Stimulated activated CD4-positive, alpha-beta T cell treated with anti-CD3 and anti-CD28 coated beads, Interleukin-2, amount 100 ng/mL, for 4 hours (primary cell): ENCODE measurements at places on chromosomes 12 and 14.
A peak's percentile ranks its signal among the peaks of the same experiment; 100 is the strongest.

GRCh38 chr12:32448586-32448985, 49.2 kb downstream of the FGD4 start:
- DNase-seq: no peak

GRCh38 chr12:102659200-102659911, 179.0 kb upstream of the IGF1 start:
- no peak for DNase-seq

DNA sequence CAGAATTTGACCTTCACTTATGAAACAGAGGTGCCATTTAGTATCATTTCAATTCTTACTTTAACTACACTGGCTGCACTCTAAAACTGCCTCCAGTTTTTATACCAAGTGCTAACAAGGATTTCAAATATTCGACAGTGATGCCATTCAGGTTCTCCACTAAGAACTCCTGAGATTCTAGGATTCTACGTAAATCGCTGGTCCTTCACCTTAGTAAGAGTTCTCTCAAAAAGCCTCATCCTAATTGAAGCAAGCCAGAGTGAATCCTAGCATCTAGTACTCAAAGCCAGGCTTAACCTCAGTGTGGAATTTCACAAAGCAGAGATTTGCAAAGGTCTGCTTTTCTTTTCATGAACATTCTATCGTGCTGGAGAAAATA, 3.5 kb downstream of the SLC38A2 start:
- DNase-seq: no peak

- no peak for DNase-seq
These were observed 13.6 kb downstream of the EXOC3L4 start for GRCh38 chr14:103107941-103108748.

DNA sequence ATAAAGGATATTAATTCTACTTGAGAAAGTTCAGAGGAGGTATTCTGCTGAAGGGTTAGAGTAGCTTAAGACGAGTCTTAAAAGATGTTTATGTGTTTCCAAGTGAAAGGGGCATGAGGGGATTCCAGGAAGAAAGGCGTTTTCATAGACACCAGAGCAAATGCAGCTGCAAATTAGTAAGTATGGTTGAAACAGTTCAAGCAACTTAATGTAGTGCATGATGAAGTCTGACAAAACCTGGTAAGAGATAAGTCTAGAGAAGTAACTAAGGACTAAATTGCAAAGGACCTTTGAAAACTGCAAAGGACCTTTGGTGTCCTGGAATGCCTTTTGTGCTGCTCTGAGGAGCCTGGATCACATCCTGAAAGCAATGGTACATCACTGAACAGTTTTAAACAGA, 11.5 kb downstream of the LUM start:
- no peak for DNase-seq

DNA sequence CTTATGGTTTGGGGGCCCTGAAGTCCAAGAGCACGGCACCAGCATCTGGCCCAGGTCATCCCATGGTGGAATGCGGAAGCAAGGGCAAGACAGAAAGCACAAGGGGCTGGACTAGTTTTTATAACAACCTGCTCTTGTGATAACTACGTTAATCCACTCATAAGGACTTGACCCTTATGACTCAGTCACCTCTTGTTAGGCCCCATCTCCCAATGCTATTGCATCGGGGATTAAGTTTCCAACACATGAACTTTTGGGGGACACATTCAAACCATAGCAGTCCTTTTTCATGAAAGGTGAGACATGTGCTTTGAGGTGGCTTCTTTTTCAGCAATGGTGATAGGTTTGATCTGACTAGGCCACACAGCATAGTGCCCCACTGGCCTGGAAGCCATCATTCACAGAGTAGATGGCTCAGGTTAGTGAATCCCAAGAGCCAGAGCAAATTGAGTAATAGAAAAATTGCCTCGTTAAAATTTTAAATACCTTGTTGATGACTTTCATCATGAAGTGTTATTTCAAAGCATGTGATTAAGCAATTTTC, 12.1 kb downstream of the FRMD6 start:
- DNase-seq: no peak

- no peak for DNase-seq
These were observed 9.0 kb upstream of the RNU6-7 start for GRCh38 chr14:32192712-32193373.

- no peak for DNase-seq
These were observed 367.4 kb upstream of the TBX3 start for GRCh38 chr12:115051378-115051777.

- DNase-seq: no peak
These were observed 168.4 kb downstream of the SOX5 start for GRCh38 chr12:23781118-23781517.

GRCh38 chr12:112611908-112612307, 179.6 kb upstream of the RPH3A start:
- no peak for DNase-seq

- DNase-seq: no peak
These were observed 15.1 kb upstream of the SUPT16H start for GRCh38 chr14:21398901-21399300.

DNA sequence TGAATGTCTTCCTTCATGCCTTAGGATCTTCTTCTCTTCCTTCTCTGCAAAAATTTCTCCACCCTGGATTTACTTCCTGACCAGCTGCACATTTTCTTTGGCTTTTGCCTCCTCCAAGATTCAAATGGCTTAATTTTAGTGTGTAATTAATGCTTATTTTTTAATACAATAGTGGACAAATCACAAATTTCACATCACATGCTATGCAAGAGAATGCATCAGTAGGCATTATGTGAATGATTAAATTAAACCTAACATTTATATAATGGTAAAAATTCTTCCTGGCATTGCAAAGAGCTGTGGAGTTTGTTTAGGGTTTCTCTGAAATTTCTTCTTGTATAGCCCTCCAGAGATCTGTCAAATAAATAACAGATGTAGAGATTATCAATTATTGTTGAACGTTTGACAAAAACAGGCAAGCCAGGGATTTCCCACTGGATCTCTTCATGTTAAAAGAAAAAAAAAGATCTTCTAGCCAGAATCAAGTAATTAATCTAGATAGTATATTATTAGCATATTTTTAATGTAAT, 84.4 kb downstream of the NAV3 start:
- DNase-seq: no peak

GRCh38 chr12:68163560-68164081, 4.1 kb upstream of the IFNG start:
- no peak for DNase-seq

GRCh38 chr12:76346798-76347420, 1.3 kb downstream of the BBS10 start:
- no peak for DNase-seq

DNA sequence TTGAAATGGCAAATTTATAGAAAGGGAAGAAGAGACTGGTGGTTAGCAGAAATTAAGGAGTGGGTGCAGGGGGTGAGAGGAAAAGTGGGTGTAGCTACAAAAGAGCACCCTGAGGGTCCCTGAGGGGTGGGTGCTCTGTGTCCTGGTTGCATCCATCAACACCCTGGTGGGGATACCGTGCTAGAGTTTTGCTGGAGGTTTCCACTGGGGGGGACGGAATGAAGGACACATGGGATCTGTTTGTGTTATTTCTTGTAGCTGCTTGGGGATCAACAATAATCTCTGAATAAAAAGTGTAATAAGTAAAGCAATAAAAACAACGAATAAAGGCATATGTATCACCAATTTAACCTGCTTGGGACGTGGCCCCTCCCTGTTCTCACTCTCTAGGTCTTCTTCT, 175.3 kb downstream of the KIF26A start:
- no peak for DNase-seq

DNA sequence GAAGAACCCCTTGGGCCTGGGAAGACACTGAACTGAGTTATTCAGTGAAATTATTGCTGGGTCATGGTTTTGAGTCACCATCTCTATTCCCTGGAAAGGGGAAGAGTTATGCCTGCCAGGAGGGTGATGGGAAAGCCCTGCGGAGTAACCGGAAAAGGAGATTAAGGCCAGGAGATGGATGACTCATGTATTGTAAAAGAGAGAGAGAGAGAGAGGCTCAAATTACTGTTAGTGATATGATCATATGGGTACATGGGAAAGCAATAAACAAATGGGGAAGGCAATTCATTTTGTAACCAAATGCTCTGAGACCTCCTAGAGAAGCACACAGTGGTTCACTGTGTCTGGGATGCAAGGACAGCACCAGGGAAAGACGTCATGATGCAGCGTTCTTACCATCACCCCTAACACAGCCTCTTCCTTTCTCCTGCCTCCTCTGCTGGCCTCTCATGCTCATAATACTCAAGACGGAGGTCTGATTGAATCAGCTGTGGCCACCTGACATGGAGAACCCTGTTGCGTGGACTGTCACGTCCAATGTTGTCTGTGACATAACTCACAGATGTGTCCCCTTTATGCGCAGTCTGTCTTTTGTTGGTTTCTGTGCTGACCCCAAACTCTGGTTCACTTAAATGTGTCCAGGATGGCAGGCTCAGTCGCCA, 243.7 kb downstream of the TMEM132D start:
- DNase-seq: no peak

GRCh38 chr12:93243689-93244513, 133.8 kb upstream of the NUDT4 start:
- DNase-seq: peak; percentile 1

DNA sequence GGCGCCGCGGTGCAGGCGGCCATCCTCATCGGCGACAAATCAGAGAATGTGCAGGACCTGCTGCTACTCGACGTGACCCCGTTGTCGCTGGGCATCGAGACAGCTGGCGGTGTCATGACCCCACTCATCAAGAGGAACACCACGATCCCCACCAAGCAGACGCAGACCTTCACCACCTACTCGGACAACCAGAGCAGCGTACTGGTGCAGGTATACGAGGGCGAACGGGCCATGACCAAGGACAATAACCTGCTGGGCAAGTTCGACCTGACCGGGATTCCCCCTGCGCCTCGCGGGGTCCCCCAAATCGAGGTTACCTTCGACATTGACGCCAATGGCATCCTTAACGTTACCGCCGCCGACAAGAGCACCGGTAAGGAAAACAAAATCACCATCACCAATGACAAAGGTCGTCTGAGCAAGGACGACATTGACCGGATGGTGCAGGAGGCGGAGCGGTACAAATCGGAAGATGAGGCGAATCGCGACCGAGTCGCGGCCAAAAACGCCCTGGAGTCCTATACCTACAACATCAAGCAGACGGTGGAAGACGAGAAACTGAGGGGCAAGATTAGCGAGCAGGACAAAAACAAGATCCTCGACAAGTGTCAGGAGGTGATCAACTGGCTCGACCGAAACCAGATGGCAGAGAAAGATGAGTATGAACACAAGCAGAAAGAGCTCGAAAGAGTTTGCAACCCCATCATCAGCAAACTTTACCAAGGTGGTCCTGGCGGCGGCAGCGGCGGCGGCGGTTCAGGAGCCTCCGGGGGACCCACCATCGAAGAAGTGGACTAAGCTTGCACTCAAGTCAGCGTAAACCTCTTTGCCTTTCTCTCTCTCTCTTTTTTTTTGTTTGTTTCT, 1.7 kb downstream of the HSPA2 start:
- DNase-seq: no peak

GRCh38 chr12:84919271-84919670, 6.7 kb upstream of the SLC6A15 start:
- no peak for DNase-seq

DNA sequence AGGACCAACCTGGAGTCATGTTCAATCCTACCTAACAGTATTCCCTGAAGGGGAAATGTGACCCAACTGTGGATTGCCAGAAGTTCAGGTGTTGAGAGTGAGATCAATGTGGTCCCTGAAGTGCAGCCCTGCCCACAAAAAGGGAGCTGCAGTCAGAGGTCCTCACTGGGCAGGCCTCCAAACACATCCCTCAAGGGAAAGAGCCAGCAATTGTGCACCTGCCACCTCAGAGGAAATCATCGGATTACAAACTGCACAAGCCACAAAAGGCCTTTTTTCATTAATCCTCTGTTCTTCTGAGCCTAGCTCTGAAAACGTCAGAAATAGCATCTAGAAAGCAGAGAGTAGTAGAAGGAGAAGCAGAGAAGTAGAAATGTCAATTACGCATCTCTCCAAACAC, 10.8 kb upstream of the MDM1 start:
- DNase-seq: no peak

DNA sequence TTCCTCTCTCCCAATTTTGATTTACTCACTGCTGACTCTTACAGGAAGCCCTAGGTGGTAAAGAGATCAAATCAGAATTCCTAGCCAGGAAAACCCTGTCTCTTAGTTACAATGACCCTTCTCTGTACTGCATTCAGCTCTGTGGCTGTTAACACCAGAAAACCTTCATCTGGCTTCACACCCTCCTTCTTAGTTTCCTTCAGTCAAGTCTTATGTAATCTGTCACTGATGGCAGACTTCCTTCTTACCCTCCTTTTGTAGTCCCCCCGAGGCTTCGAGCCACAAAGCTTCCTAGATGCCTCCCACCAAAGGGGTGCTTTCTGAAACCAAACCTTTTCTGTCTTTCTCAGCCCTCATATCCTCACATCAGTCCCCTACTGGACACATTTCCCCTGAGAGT, 16.5 kb downstream of the NGDN start:
- no peak for DNase-seq

- DNase-seq: no peak
These were observed 114.7 kb downstream of the NCOR2 start for GRCh38 chr12:124452576-124453331.

DNA sequence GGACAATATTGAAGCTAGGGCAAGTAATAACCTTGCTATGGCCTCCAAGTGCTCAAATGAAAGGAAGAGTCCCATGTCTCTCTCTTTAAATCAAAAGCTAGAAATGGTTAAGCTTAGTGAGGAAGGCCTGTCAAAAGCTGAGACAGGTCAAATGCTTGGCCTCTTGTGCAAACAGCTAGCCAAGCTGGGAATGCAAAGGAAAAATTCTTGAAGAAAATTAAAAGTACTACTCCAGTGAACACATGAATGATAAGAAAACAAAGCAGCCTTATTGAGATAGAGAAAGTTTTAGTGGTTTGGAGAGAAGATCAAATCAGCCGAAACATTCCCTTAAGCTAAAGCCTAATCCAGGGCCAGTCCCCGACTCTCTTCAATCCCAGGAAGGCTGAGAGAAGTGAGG, 84.1 kb upstream of the PLEKHA5 start:
- DNase-seq: no peak

DNA sequence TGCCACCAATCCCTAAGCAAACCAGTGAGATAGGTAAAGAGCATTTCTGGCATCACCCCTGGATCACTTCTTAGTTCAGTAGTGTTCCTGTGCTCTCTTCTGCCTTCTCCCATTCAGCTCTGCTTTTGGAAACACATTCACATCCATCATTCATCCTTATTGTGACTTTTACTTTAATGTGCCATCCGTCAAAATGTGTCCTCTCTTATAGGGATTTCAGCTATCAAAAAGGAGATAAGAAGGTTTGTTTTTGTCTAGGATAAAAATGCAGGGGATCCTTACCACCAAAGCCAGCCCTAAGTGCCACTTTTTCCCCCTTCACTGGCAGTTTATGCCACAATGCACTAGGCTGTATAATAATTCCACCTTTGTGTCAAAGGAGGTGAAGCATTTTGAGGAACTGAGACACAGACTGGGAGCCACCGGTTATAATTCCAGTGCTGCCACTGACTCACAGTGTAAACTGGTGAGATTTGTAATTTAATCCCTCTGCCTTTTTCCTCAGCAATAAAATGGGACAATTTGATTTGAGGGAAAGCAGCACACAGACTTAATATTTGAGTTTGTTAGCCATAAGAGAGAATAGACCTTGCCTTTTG, 158.6 kb downstream of the PAX9 start:
- DNase-seq: no peak

GRCh38 chr14:70188659-70189455, at the start of gene SLC8A3:
TSS of gene SLC8A3 (minus strand) at chr14:70188951. CDS start at chr14:70168422, 20,529 bp downstream.
- no peak for DNase-seq
